ENCODE measurements at places on chromosomes 12 and 14. TPM values are rescaled to one million over a fixed set of nuclear protein-coding genes. Genes with fewer than 3 reads are reported as not detected.
A peak's percentile ranks its signal among the peaks of the same experiment; 100 is the strongest.

The SCYL2 gene
- total RNA-seq: 34.8 TPM

The C1QL4 gene
- total RNA-seq: not detected

The C12orf50 gene
- total RNA-seq: not detected

The TSPAN11 gene
- not detected for total RNA-seq

The SERPINA9 gene
- not detected for total RNA-seq

The TPH2 gene
- total RNA-seq: not detected

The ZNF891 gene
- total RNA-seq: 2.4 TPM

The LRRIQ1 gene
- not detected for total RNA-seq

The DACT1 gene
- total RNA-seq: 3.3 TPM

The RNASE8 gene
- total RNA-seq: not detected

- H3K4me3 ChIP-seq: no peak overlapping the region
- H3K36me3 ChIP-seq: peaks cover 31% of the 10 kb centered on the region
Measured at GRCh38 chr12:823028-823698, 70.8 kb downstream of the WNK1 start.

DNA sequence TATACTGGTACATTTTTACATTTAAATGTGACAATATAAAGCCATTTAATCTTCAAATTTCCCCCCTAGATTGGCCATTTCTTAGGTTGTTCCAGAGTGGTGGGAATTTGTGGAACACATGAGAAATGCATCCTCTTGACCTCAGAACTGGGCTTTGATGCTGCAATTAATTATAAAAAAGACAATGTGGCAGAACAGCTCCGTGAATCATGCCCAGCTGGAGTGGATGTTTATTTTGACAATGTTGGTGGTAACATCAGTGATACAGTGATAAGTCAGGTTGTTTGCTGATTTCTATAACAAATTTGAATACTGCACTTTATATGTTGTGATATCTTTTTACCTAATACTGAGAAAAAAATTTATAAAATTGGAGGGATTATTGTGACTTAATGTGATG is 7.6 kb upstream of the ZNF410 start:
- H3K27ac ChIP-seq: no peak overlapping the region
- H3K27me3 ChIP-seq: no peaks in the 10 kb centered on the region
- H3K4me1 ChIP-seq: no peaks in the 10 kb centered on the region
- H3K4me3 ChIP-seq: no peak overlapping the region
- H3K36me3 ChIP-seq: no peaks in the 10 kb centered on the region

DNA sequence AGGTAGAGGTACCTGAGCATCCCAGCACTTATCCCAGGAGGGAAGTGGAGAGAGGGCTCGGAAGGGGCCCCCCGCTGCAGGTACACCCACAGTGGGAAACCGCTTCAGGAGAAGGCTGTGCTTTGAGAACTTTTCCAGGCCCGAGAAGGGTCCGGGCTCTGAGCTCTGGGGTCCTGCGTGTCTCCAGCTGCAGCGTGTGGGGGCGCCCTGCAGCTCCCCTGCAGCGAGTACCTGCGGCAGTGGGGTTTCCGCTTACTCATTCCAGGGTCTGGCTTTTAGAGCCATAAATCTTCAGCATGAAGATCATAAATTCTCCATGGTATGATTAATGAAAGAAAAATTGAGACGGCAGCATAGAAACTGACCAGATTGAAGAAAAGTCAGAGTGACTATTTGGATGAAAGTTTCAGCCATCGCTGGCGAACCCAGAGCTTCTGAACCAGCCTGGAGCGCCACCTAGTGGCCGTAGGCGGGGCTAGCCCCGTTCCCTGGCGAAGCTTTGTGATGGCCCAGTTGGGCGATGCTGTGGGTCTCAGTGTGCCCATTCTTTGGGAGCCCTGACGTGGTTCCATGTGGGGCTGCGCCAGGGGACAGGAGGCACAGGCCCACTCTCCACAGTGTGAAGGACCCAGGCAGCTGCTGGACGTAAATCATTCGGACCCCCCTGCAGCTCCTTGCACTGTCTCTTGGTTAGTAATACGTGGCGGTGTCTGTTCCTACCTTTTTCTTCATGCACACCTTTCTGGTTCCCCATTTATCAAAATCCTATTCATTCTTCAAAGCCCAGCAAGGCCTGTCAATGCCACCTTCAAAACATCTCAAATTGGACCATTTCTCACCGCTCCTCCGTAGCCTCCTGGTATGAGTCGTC is 198.2 kb downstream of the TSPAN9 start:
- H3K27ac ChIP-seq: no peak overlapping the region
- no peaks in the 10 kb centered on the region for H3K36me3 ChIP-seq
- peaks cover 5% of the 10 kb centered on the region for H3K27me3 ChIP-seq
- H3K4me3 ChIP-seq: no peak overlapping the region
- peak; percentile 92 for DNase-seq

DNA sequence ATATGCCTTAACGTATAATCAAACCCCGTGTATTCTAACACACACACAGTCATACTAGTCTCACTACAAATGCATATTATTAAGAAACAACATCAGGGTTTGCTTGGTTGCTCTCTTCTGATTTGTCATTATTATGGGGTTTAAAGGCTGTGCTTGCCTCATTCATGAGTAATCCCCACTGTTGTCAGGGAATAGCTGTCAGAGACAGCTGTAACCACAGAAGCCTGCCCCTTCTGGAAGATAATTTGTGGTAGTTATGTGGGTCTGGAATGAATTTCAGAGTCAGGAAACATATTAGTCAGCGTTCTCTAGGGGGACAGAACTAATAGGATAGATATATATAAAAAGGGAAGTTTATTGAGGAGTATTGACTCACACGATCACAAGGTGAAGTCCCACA is 456.9 kb upstream of the TMEM132C start:
- no peaks in the 10 kb centered on the region for H3K36me3 ChIP-seq
- no peaks in the 10 kb centered on the region for H3K27me3 ChIP-seq
- DNase-seq: no peak
- H3K27ac ChIP-seq: no peak overlapping the region
- H3K4me1 ChIP-seq: no peaks in the 10 kb centered on the region

- no peak overlapping the region for H3K4me3 ChIP-seq
- H3K27me3 ChIP-seq: no peaks in the 10 kb centered on the region
- no peak for DNase-seq
- no peak overlapping the region for H3K27ac ChIP-seq
- peaks cover 28% of the 10 kb centered on the region for H3K36me3 ChIP-seq
- no peaks in the 10 kb centered on the region for H3K4me1 ChIP-seq
Measured at GRCh38 chr12:130787445-130788410, 51.3 kb downstream of the STX2 start.

DNA sequence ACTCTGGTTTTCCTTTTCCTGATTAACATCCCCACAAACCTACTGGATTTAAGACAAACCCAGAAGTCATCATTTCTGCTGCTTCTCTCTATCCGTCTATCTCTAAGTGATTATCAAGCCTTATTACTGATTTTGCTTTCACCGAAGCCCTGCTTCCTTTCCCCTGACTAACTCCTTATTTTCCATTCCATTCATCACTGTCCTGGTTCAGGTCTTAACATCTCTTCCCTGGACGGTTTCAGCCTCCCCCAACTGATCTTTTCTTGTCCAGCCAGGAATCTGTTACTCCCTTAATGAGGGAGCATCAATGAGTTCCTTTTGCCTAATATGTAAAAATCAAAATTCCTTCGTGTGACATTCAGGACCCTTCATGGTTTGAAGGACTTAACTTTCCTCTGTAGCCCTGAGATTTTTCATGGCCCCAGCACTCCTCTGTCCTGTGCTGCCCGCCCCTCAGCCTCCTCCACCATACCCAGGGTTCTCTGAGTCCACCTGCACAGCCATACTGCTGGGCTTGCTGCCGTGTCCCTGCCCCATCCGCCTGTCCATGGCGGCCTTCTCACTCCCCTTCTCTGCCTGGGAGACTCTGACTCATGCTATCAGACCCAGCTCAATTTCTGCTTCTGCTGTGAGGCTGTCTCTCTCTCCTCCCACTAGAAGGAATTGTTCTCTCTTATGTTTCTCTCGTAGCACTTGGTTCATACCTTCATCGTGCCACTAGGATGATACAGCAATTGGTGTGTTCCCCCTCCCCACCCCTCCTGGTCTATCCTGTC is 167.8 kb upstream of the HIF1A start:
- H3K27ac ChIP-seq: peak overlapping the region; percentile 69
- H3K27me3 ChIP-seq: no peaks in the 10 kb centered on the region
- H3K36me3 ChIP-seq: peaks cover 56% of the 10 kb centered on the region
- peak overlapping the region; percentile 39 for H3K4me3 ChIP-seq

DNA sequence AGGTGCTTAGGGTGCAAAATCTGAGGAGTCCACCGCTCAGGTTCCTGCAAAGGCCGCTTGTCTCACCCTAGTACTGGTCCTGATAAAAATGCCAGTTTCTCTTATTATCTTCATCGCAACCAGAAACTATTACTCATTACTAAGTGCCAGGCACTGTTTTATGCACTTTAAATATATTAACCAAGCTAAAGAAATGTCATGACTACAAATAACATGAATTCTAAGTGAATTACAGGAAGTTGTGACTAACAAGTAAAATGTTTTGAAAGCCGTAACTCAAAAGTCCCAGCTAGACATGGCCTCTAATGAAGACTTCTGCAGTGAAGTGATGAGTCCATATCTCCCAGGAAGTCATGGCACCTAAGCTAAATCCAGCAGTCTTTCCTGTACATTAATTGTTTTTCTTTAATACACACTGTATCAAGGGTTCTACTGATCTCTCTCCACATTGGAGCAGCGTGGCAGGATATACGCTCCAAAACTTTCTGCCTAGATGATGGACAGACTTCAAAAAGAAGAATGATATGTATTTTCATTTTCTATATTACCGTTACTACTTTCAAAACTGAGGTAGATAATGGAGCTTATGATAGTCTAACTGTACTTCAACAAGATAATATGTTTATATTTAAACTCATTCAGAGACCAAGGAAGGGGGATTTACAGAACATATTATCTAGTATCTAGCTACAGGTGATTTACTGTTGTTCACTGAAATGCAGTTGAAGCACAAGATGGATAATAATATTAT is 117.3 kb upstream of the ARID2 start:
- H3K4me3 ChIP-seq: no peak overlapping the region
- H3K36me3 ChIP-seq: no peaks in the 10 kb centered on the region
- H3K4me1 ChIP-seq: peaks cover 3% of the 10 kb centered on the region
- no peak overlapping the region for H3K27ac ChIP-seq

DNA sequence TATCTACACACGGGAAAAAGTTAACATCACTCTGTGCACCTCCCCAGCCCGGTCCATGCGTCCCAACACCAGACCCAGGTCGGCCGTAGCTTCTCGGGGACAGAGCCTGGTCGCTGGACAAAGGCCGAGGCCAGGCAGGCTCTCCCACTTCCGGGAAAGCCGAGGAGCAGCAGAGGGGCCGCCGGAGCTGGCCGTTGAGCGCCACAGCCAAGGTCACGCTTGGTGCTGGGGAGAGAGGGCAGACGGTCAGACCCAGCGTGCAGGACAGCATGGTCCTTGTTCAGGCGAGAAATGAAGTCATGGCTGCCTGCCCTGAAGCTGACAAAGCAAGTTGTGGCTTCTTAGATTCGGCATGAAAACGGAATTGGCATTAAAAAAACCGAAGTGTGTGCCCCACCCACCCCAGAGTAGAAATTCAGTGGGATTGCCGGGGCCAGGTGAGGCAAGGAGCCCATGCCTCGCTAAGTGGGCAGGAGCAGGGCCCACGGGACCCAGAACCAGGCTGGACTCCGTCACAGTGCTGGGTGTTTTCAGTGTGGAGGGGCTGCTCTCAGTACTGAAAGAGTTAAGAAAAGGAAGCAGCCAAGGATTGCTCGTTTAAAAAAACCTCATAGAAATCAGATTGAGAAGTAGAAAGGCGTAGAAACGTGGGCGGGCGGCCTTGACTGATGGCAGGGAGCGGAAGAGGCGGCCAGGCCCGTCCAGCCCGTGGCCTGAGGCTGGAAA is 4.3 kb downstream of the ARL6IP4 start:
- no peak for DNase-seq
- H3K36me3 ChIP-seq: peaks cover 35% of the 10 kb centered on the region
- peak overlapping the region; percentile 61 for H3K27ac ChIP-seq
- no peak overlapping the region for H3K4me3 ChIP-seq
- H3K4me1 ChIP-seq: peaks cover 23% of the 10 kb centered on the region

- peaks cover 4% of the 10 kb centered on the region for H3K27me3 ChIP-seq
- H3K4me3 ChIP-seq: no peak overlapping the region
- no peak overlapping the region for H3K27ac ChIP-seq
- DNase-seq: no peak
- no peaks in the 10 kb centered on the region for H3K4me1 ChIP-seq
Measured at GRCh38 chr14:81342850-81343580, 57.1 kb downstream of the STON2 start.

GRCh38 chr12:109523504-109523903 is 46.1 kb downstream of the UBE3B start:
- H3K27ac ChIP-seq: no peak overlapping the region
- H3K36me3 ChIP-seq: peaks cover 19% of the 10 kb centered on the region
- no peaks in the 10 kb centered on the region for H3K27me3 ChIP-seq

DNA sequence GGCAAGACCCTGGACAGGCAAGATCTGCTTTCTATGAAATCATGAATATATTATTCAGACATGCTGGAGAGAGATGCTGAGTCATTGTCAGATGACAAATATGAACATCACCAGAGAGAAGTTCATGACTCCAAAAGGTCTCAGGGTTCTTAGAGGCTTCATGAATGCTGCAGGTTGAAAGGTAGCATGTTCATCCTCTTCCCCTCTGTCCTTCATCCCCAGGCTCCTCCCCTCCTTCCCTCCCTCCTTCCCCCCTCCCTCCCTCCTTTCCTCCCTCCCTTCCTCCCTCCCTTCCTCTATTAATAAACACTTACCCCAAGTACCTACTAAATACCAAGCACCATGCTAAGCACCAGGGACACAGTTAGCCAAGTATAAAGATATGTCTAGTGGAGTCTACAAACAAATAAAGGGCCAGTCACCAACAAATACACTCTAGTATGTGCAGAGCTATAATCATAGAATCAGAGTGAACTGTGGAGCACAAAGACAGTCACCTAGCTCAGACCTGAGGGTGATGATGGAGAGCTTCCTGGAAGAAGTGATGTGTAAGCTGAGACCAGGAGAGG is 46.2 kb downstream of the RPH3A start:
- peaks cover 19% of the 10 kb centered on the region for H3K27me3 ChIP-seq
- H3K36me3 ChIP-seq: no peaks in the 10 kb centered on the region
- no peaks in the 10 kb centered on the region for H3K4me1 ChIP-seq
- H3K4me3 ChIP-seq: no peak overlapping the region
- no peak overlapping the region for H3K27ac ChIP-seq
- DNase-seq: no peak

DNA sequence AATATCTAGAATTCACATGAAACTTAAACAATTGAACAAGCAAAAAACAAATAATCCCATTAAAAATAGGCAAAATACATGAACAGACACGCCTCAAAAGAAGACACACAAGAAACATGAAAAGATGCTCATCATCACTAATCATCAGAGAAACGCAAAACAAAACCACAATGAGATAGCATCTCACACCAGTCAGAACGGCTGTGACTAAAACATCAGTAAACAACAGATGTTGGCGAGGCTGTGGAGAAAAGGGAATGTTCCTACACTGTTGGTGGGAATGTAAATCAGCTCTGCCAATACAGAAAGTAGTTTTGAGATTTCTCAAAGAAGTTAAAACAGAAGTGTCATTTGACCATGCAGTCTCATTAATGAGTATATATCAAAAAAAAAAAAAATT is 121.3 kb downstream of the PTPRO start:
- peaks cover 19% of the 10 kb centered on the region for H3K27me3 ChIP-seq
- no peak overlapping the region for H3K27ac ChIP-seq
- no peak overlapping the region for H3K4me3 ChIP-seq
- H3K4me1 ChIP-seq: no peaks in the 10 kb centered on the region
